ENCODE measurements at places on chromosomes 1 and 21.

GRCh38 chr1:89802841-89803240 is 18.0 kb upstream of the LRRC8D start:
- no peak for DNase-seq

GRCh38 chr1:8027748-8028570 is 1.9 kb upstream of the ERRFI1 start:
- DNase-seq: no peak

DNA sequence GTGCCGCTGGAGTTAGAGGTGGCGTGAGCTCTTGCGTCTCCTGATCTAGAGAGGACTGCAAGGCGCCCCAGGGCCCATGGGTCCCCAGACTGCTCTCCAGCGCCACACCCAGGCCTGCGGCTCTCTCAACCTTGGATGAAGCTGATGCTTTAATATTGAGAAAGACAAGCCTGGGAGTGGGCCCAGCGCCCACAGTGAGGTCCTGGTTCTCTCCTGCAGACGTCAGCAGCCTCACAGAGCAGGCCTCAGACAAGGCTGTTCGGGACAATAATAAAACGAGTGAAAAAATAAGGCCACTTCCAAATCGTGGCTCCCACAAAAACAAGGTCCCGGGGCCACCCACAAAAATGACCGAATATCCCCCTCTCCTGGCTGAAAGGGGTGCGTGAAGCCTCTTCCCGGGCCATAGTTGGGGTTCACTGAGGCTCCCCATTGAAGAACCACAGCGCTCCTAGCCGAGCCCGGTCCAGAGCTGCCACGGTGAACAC is 6.0 kb upstream of the DNMT3L start:
- DNase-seq: no peak

DNA sequence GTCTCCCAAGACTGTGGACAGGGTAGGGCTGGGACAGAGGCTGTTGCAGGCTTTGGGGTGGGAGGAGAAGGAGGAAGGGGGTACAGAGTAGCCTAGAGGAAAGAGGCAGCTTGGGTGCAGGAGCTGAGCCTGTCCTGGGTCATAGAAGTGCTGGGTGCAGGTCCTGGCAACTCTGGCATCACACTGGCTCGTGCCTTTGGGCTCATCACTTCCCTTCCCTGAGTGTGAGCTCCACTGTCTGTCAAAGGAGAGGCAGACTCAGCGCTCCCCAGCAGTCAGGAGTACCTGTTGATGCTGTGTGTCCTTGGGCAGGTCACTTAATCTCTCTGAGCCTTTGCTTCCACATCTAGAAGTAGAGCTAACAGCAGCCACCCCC is 157.1 kb downstream of the PTPRU start:
- DNase-seq: no peak

GRCh38 chr21:43859747-43860214 is 5.2 kb upstream of the AGPAT3 start:
- no peak for DNase-seq

DNA sequence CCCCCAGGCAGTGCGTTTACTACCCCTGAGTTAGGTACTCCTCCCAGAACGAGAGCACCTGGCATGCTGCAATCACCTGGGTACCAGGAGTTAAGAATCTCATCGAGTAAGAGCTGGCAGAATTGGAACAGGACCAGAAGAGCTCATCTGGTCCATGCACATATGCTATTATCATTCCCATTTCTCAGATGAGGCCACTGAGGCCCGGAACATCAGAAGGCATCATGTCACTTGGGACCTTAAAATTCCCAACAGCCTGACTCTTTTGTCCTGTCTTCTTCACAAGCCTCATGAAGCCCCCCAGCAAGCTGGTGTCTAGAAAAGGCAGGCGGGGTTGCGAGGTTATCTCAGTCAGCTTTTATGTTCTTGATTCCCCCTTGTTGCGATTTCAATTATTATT is 13.9 kb upstream of the IFFO2 start:
- DNase-seq: no peak

GRCh38 chr1:89702520-89703045 is 69.7 kb downstream of the LRRC8C start:
- DNase-seq: no peak

- no peak for DNase-seq
Measured at GRCh38 chr21:44710756-44711326, 531 bp downstream of the TSPEAR start.

DNA sequence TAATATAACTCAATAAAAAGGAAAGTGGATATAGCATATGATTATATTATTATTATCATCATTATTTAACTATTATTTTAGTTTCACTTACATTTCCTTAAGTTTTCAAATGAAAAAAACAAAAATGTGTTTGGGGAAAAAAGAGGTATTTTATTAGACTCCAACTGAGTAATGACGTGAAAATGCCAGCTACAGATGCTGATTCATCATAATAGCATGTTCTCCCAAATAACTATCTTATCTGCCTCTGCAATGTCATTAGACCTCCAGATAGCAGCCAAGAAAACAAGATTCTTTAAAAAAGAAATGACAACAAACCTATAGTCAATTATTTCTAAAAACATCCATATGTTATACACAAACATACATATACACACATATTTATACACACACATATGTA is 1071.9 kb upstream of the TMPRSS15 start:
- no peak for DNase-seq

GRCh38 chr1:182897696-182898095 is 55.3 kb downstream of the SHCBP1L start:
- DNase-seq: no peak

- no peak for DNase-seq
Measured at GRCh38 chr1:56507925-56508522, 71.3 kb downstream of the PLPP3 start.

- DNase-seq: no peak
Measured at GRCh38 chr1:82215056-82215852, 414.5 kb downstream of the ADGRL2 start.

DNA sequence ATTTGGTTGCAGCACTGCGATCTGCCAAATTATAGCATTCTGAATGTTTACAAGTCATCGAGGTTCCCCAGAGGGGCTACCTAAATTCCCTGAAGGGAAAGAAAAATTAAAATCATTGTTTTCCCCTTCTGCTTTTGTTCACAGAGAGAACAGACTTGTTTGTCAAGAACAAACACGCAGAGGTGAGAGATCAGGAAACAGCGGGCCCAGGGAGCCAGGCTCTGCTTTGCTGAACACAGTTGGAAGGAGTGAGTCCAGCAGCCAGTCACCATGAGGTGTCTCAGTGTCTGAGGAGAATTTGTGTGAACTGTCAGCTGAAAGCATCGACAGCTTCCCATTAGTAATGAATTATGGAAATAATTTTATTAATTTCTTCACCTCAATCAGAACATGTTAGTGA is 52.5 kb downstream of the RWDD3 start:
- no peak for DNase-seq

GRCh38 chr1:115890580-115890979 is 49.7 kb upstream of the NHLH2 start:
- DNase-seq: no peak

- DNase-seq: no peak
Measured at GRCh38 chr1:60059468-60059867, 14.1 kb downstream of the C1orf87 start.

DNA sequence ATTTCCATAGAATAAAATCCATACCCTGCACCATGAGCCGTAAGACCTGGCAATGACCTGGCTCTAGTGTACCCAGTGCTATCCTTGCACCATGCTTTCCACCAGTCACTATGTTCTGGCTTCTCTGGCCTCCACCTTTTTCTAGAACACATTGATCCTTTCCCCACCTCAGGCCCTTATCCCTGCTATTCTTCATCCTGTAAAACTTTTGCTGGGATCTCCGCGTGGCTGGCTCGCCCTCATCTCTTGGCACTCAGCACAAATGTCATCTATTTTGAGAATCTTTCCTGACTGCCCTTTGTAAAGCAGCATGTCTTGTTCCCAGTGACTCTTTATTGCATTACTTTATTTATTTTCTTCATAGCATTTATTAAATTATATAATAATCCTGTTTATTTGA is 169.8 kb upstream of the B3GALT2 start:
- DNase-seq: no peak

- no peak for DNase-seq
Measured at GRCh38 chr1:18073066-18073642, 34.4 kb upstream of the IGSF21 start.

DNA sequence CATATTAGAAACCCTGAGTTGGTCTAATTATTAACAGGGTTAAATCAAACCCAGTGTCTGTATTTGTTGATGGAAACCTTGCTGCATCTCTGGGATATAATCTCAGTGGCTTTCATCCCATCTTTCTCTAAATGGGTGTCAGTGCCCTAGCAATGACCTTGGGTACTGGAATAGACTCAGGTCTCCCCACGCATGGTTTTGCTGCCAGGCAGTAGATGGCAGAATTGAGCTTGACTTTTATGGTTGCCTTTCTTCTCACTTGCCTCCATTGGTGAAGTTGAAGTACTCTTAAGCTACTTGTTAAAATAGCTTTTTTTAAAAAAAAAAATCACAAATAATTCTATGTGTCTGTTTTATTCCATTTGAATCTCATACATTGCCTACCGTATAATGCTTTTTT is 81.8 kb upstream of the HMCN1 start:
- no peak for DNase-seq

DNA sequence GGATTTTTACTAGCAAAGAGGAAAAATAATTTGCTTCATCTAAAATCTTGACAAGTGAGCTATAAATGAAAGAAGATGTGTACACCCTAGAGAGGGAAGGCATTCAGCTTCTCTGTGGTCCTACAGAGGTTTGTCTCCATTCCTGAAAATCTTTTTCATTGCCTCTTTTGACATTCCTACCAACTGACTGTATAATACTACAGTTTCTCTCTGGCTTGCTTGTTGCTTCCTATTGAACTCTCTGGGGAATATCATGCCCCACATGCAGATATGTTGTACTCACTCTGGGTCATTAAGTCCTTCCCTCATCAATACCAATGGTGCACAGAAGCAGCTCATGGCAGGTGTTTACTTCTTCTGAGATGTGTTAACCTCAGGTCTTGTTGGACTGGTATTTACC is 371.2 kb upstream of the PLXNA2 start:
- DNase-seq: no peak

DNA sequence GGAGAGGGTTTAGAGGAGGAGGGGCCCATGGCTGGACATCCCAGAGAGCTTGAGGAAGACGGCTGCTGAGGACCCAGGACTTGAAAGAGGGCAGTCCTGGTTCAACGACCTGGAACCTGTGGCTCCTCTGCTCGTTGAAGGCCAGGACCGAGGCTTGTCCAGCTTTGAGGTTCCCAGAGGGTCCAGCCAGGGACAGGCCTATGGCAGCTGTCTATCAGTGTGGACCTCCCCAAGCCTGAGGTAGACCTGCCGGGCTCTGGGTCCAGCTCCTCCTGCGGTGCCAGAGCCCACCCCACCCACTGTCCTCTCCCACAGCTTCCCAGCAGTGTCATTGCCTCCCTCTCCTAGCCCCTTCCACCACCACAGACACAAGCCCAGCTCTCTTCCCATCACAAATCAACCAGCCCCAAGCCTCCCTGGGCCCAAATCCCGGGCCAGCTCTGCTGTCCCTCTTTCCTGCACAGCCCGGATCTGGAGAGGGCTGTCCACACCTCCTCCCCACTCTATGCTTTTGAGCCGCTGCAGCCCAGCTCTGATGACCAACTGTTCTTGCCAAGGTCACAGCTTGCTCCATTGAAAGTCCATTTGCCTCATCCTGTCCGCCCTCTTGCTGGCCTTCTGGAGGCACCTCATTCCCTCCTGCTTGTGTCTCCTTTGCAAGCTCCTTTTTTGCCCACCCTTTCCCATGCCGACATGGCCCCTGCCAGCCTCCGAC is 48.7 kb upstream of the EDN2 start:
- no peak for DNase-seq

DNA sequence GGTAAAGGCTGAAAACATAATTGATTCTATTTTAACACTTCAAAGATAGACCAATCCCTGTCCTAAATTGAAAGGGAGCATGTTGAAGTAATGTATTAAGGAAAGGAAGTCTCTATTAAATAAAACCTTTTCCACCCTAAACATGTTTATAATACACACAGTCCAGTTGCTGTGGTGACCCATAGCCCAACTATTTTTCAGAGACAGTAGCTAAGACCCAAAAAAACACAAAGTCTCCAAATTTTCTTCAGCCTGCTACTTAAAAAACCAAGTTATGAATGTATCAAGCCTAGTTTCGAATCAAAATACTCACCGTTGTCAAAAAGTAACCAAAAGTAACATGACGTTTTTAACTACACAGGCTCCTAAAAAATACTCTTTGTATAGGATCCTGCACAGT is 1.6 kb downstream of the ELK4 start:
- no peak for DNase-seq

GRCh38 chr1:29977550-29977949 is 741.2 kb downstream of the PTPRU start:
- no peak for DNase-seq

- DNase-seq: no peak
Measured at GRCh38 chr21:34771512-34772028, 102.8 kb downstream of the CLIC6 start.

GRCh38 chr1:232978091-232978634 is 27.8 kb downstream of the NTPCR start:
- DNase-seq: no peak

- no peak for DNase-seq
Measured at GRCh38 chr1:54002544-54003248, 15.3 kb downstream of the LDLRAD1 start.

DNA sequence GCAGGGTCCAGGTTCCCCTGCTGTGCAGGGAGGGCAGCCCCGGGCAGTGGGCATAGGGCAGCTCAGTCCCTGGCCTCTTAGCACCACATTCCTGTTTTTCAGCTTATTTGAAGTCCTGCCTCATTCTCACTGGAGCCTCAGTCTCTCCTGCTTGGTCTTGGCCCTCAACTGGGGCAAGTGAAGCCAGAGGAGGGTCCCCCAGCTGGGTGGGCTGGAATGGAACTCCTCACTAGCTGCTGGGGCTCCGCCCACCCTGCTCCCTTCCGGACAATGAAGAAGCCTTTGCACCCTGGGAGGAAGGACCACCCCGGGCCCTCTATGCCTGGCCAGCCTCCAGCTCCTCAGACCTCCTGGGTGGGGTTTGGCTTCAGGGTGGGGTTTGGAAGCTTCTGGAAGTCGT is 32.8 kb upstream of the LHX4 start:
- no peak for DNase-seq

DNA sequence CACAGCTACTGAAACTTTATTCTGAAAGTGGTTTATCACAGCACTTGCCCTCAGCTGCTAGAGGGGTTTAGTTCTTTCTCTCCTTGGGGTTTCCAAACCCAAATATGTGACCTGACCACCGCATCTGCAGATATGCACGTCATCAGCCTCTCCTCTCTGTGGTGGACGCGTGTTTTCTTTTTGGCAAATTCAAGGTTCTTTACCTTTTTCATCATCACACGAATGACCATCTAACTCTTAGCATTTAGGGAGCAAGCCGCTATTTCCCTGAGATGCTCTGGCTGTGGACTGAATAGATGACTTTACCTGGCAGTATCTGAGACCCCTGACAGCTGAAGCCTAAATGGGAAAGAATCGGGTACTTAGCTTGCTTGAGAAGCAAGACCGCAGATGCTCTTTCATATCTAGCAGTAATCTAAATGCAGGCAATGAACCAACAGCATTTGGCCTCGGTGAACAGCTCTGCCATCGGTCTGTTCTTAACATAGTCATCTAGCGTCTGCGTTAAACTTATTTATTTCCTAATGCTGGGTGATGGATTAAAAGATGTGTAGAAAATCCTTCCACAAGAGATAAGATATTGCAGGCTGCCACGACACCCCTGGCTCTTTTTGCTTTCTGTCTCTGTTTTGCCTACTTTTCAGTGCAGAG is 463.4 kb downstream of the CAMTA1 start:
- no peak for DNase-seq
